ENCODE measurements at places on chromosomes 7 and 10.
A peak's percentile ranks its signal among the peaks of the same experiment; 100 is the strongest.

DNA sequence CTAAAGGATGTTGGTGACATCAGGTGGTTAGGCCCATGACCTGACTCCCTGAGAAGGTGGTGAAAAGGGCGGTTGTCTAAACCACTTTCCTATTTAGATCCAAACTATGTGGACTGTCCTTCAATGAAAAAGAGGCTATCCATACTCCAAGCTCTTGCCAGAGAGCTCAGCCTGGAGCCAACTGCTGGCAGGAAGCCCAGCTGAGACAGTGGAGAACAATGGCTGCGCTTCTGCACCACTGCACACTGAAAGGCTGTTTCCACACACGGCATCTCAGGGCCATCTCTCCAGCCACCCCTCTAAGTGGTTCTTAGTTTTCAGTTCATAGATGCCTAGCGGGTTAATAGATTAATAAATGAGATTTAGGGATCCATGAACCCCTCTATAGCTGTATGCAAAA lies 488.8 kb upstream of the ZMIZ1 start:
- no peak for DNase-seq

GRCh38 chr7:128454808-128455542 lies 703 bp upstream of the HILPDA start:
- DNase-seq: no peak

GRCh38 chr10:100041306-100042002 lies 31.7 kb upstream of the DNMBP start:
- no peak for DNase-seq

DNA sequence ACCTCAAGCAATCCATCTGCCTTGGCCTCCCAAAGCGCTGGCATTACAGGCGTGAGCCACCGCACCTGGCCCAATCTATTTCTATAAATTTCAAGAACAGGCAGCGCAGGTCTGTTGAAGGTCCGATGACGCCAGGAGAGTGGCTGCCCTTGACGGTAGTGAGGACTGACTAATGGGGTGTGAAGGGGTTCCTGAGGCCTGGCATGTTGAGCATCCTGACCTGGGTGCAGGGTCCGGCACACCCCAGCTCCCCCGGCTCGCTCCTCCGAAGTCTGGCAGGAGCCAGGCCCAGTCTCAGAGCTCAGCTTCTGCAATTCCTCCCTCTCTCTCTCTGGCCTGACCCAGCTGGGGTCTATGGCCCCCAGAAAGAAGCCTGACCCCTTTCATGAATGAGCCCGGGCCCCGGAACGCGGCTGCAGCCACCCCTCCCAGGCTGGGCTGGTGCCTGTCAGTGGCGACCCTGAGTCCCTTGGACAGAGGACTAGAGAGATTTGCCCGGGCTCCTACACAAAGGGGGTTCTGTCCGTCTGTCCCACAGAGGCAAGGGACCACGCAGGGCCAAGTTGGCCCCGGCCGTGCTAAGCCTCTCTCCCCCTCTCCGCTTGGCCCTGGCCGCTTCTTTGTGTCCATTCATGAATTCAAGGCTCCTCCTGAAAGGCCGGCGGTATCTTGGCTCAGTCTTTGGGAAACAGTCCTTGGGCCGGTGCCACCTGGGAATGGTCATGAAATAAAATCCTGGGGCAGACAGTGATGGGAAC lies 18.8 kb downstream of the MMD2 start:
- DNase-seq: no peak

- no peak for DNase-seq
These were observed 212.3 kb downstream of the TCERG1L start for GRCh38 chr10:131099028-131099726.

DNA sequence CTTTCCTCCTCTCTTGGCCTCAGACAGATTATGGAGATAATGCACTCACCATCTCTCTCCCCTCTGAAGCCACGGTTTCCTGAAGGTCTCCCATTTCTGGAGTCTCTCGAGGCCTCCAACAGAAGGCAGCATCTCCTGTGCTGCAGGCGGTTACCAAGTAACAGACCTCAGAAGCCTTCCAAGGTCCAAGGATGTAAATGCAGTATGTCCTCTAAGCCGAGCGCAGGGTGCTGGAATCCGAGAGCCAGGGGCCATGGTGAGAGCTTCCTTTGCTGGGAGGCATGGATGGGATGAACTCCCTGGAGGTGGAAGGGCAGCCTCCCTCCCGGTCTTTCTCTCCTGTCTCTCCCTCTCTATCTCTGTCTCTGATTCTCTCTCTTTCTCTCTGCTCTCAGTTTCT lies 79.8 kb downstream of the ADARB2 start:
- no peak for DNase-seq

GRCh38 chr10:32347363-32348022 lies 535 bp upstream of the EPC1 start:
- DNase-seq: no peak

DNA sequence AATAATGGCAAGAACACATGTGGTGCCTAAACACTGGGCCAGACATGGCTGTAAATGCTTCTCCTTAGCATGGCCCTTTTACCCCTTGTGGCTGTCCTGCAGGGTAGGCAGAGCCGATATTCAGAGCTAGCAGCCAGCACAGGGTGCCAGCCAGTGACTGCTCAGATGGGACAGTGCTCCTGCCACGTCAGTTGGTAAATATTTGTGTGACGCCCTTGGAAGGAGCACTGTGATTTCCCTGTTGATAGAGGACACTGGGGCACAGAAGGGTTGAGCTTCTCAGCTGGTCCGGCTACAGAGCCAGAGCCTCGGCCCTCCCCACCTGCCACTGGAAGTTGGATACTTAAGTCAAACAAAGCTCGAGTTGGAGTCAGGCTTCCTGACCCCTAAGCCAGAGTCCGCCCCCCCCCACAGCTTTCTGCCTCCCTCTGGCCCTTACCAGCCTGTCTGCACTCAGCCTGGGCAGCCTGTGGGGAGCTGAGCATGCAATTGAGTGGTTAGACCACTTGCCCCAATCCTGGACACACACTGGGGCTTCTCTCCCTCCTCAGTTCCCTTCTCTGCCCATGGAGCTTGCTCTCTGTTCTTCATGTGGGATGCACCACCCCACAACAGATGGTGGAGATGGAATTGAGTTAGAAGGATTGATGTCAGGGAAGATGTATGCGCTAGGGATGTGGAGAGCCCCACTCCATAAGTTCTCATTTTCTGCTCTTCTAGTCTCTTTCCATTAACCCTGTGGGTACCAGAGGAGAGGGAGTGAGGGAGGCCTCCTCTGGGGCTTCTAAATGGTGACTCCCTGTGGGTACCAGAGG lies 350.8 kb downstream of the PLXNA4 start:
- no peak for DNase-seq

DNA sequence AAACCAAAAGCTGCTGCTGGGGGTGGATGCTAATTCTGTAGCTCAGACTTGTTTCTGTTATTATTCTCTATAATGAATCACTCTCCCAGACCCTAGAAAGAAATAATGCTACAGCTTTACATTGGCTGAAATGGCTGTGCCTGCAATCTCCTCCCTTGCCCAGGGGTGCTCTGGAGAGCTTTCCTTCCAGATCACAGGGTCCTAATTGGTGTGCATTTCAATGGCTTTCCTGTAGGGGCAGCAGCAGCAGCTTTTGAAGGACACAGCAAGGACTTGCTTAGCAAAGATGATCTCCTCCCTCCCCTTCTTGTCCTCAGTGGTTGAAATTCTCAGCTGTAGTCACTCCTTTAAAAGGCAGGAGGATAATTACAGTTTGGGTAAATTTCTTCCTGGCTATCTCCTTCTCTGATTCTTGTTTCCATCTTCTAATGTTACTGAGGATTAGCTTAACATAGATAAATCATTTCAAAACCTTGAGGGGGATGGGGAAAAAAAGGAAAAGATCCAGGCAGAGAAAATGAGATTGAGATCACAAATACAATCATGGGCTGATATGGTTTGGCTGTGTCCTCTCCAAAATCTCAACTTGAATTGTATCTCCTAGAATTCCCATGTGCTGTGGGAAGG lies 120.2 kb upstream of the CTTNBP2 start:
- DNase-seq: no peak

DNA sequence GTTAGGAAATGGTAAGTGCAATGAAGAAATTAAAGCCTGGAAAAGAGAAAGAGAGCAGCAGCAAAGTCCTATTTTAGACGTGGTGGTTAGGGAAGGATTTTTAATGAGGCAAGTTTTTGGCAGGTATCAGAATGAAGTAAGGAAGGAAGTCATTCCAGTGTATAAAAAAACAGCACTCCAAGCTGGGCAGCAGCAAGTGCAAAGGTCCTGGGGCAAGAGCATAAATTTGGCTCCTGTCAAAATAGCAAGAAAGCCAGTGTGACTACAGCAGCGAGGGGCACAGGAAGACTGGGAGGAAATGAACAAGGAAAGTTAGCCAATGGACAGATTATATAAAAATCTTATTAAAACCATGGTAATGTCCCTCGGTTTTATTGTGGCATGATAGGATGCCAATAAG lies 90.2 kb downstream of the PPP1R3A start:
- no peak for DNase-seq

DNA sequence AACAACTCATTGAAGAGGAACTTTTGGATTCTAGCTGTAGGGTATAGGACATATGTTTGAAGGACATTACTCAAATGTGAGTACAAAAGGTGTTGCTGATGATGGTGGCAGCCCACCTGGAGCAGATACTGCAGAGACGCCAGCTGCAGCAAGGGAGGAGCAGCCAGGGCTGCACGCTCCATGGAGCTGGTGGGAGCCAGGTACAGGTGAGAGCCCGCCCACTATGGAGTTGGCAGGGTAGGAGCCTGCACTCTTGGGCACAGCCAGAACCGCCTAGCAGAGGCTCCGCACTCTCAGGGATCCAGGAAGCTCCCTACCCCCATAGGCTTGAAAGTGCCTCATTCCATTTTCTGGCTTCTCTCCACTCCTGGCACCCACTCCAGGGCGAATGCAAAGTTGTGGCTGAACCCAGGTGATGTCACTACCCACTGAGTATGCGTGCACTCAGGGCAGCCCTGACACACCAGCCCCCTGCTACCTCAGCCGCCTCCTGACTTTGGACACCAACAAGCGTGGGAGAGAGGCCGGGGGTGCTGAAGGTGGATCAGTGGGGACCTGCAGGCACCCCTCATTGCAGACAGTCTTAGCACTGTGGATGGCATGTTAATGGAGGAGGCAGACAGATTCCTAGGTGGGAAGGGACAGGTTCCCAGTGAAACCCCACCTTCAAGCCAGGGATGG lies 761.1 kb downstream of the IPMK start:
- DNase-seq: no peak

DNA sequence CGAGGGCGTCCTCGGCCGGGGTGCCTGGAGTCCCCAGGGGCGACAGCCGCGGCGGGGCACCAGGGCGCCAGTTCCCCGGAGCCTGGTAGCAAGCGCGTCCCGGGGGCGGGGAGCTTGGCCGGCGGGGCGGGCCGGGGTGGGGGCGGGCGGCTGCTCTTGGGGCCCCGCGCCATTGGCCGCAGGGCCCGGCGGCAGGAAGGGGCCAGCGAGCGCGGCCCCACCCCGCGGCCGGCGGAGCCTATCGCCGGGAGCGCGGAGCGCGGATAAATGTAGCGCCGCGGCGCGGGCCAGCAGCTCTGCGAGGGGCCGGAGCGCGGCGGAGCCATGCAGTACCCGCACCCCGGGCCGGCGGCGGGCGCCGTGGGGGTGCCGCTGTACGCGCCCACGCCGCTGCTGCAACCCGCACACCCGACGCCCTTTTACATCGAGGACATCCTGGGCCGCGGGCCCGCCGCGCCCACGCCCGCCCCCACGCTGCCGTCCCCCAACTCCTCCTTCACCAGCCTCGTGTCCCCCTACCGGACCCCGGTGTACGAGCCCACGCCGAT lies at the start of gene HHEX:
TSS of gene HHEX (plus strand) at position 293 of the 548 bp plus-strand sequence. CDS start at position 325, 32 bp downstream.
- DNase-seq: peak; percentile 80

DNA sequence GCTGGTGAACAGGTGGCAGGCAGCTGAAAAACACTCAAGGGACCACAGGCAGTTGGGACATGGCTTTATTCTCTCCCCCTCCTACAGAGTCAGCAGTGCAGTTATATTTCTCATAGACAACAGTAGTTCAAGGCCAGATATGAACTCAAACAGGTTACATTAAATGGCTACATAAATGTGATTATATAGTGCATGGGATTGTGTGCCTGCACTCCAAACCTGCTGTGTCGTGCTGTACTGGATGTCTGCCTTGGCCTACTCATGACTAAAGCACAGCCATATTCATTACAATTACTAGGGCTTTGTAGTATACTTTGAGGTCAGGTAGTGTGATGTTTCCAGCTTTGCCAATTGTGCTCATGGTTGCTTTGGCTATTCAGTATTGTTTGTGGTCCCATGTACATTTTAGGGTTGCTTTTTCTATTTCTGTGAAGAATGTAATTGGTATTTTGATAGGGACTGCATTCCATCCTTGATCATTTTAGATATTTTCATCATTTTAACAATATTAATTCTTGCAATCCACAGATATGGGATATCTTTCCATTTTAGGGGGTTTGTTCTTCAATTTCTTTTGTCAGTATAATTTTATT lies 393.6 kb downstream of the CNTNAP2 start:
- no peak for DNase-seq

- no peak for DNase-seq
These were observed 52.2 kb downstream of the SND1 start for GRCh38 chr7:127704211-127704610.

DNA sequence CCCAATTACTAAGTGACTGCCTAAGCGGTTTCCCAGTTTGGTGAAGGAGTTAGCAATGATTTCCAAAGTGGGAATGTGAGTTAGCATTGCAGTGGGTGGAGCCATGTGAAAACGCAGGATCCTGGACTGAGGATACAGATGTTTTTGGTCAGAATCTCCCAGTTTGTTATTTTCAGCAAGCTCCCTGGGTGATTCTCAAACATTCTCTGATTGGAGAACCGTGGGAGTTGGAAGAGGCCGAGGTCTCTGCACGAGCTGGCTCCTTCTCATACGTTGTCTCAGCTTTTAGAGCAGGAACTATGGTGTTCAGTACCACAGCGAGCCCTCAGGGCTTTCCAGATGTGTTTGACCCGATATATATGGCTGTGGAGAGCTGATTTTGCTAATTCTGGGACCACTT lies 396.5 kb upstream of the NPVF start:
- no peak for DNase-seq

DNA sequence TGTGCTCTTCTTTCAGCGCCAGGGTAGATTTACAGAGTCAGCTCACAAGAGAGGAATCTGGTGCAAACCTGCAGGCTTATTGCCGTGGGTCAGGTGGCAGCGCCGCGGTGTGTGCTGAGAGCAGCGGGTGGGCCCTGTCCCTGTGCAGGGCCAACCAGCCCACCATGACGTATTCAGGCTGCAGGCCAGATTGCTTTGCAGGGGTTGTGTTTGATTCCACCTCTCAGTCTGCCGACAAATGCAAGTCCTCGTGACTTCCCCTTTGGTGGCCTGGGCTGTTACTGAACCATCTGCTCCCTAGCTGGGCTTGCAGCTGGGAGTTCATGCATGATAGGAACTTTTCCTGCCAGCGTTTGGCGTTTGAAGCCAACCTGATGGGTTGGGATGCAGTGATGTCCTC lies 66.7 kb upstream of the LEP start:
- DNase-seq: no peak

- peak; percentile 43 for DNase-seq
These were observed 45.6 kb downstream of the VIPR2 start for GRCh38 chr7:159098811-159099655.

- DNase-seq: no peak
These were observed 62.8 kb upstream of the KDM7A start for GRCh38 chr7:140239653-140239935.

GRCh38 chr7:144057954-144058353 lies 9.2 kb downstream of the OR2A5 start:
- no peak for DNase-seq

- DNase-seq: peak; percentile 60
These were observed 971 bp downstream of the AEBP1 start for GRCh38 chr7:44104860-44105771.

Data from Peyer's patch (tissue), 4 donors.